NCI-H1436 (cell line): ENCODE measurements at places on chromosomes 3 and 15.

GRCh38 chr3:52088445-52089367, 32.3 kb upstream of the DUSP7 start:
- DNase-seq = no peak

- DNase-seq = no peak
These were observed 18.7 kb upstream of the GK5 start for GRCh38 chr3:142244056-142244455.

- no peak for DNase-seq
These were observed 141.8 kb upstream of the CFAP20DC start for GRCh38 chr3:59191651-59192050.

GRCh38 chr3:122031123-122031468, 9.0 kb upstream of the ILDR1 start:
- DNase-seq = no peak

- no peak for DNase-seq
These were observed 7.7 kb downstream of the CXCR6 start for GRCh38 chr3:45950686-45951600.

DNA sequence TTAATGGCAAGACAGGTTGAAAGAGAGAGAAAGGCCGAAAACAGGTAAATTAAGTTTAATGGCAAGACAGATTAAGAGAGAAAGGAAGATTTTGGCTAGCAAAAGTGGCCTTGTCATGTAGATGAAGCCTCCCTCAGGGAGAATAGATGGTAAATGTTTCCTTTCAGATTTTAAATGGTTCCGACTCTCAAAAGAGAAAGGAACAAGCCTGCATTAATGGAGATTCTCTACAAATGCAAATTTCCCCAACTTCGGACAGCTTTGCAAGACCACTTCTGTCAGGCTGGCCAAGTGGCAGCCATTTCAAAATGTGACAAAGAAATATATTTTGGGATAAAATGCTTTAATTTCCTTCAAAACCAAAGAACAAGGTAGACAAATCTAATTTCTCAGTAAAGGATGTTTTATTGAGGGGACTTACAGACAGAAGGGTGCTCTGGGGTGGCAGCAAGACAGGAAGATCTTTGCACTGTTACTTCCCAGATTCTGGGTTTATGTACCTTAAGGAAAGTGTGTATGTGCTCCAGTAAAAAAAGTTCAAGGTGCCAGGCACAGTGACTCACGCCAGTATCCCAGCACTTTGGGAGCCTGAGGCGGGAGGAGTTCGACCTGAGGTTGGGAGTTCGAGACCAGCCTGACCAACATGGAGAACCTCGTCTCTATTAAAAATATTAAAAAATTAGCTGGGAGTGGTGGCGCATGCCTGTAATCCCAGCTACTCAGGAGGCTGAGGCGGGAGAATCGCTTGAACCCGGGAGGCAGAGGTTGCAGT, 626.3 kb upstream of the NAALADL2 start:
- DNase-seq = no peak

- no peak for DNase-seq
These were observed 281.0 kb upstream of the TBL1XR1 start for GRCh38 chr3:177478170-177478867.

GRCh38 chr3:172951511-172951910, 189.5 kb downstream of the SPATA16 start:
- no peak for DNase-seq

GRCh38 chr3:89098964-89099585, 8.3 kb upstream of the EPHA3 start:
- DNase-seq = peak; percentile 15

DNA sequence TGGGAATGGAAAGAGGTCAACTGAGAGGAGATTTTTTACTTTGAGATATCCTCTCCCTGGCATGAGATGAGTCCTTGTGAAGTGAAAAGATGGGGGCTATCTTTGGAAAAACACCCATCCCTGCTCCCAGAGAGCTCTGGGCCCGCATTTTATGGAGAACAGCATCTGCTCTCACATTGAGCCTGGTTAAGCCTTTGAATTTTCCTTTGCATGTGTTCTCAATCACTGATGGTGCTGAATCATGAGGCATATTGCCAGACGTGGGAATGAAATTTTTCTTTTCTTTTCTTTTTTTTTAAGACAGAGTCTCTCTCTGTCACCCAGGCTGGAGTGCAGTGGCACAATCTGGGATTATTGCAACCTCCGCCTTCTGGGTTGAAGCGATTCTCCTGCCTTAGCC, 24.4 kb downstream of the TMEM45A start:
- no peak for DNase-seq

GRCh38 chr15:50151476-50151875, 30.5 kb upstream of the SLC27A2 start:
- DNase-seq = no peak

GRCh38 chr3:16346413-16347081, 81.5 kb downstream of the OXNAD1 start:
- no peak for DNase-seq

DNA sequence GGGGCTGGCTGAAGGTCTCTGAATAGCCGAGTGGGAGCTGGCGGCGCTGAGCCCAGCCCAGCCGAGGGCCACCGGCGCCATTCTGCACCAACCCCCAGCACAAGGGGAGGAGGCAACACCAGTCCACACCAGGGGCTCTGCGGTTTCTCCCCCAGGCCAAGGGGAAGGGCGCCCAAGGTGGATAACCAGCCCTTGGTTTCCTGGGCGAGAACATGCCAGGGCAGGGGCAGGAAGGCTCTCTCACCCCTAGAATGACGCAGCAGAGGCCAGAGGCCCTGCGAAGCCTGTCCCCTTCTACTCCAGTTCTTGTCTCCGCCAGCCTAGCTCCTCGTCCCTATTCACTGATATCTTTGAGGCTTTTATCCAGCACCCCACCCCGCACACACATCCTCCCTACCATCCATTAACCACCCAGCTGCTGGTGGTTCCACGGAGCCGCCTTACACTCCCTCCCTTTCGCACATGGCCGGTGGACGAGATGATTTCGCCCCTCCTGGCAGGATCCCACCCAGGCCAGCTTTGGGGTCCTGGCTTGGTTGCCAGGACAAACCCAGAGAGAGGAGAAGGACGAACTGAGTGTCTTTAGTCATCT, 1.3 kb downstream of the RBPMS2 start:
- DNase-seq = no peak

DNA sequence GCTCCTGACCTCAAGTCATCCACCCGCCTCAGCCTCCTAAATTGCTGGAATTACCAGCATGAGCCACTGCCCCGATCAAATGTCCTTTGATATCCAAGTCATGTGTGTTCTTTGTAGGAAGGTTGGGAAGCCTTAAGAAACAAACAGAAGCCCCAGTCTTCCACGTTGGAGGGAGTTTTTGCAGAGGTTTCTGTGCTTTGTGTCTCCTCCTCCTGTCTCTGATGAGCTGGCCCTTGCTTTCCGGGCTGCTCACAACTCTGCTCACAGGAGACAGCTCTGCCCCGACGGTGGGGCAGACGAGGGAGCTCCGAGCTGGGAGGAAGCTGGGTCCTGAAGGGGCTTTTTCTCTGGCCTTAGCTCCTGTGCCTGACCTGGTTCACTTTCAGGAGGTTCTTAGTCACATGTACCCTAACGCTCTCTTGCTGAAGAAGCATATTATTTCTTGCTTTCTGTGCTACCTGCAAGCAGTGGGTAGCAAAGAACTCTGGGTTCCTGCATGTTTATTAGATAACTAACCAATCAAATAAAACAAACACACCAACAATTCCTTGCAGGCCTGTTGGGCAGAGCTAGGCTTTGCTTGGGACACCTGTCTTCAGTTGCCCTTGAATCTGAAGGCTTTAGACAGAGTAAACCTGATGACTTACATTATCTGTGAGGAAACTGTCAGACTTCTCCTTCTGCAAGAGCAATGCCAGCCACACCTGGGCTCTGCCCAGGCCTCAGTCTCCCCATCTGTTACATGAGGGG, 52.6 kb upstream of the SMAD6 start:
- DNase-seq = no peak

GRCh38 chr3:154898443-154898842, 181.7 kb upstream of the MME start:
- no peak for DNase-seq

DNA sequence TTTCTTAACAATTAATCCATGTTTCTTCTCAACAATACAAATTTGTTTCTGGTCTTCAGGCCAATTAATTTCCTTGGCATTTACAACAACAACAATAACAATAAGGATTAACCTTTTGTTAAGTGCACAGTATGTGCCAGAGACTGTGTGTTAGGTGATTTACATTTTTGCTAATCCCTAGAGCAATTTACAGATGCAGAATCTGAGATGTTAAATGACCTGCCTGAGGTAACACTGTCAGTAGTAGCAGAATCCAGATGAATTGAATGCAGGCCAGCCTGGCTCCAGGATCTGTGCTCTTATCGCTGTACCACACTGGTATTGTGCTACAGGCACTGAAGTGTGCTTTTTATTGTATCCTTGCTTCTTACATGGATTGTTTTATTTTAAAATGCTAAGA, 122.2 kb downstream of the MEIS2 start:
- DNase-seq = no peak

DNA sequence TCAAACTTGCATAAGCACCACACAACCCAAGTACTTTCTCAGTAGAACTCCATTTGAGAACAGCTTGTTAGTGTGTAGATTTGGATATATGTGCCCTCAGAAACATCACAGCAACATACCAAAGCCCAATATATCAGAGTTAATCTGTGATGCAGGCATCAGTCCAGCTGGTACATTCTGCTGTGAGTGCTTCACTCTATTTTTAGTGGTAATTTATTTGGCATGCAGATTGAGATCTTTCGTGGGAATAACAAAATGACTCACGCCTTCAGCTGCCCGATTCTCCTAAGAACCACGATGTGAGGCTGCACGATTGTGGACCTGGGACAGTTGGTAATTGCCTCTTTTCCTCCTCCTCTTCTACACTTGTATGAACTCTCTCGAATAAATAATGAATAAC, 730.7 kb downstream of the SQOR start:
- no peak for DNase-seq

DNA sequence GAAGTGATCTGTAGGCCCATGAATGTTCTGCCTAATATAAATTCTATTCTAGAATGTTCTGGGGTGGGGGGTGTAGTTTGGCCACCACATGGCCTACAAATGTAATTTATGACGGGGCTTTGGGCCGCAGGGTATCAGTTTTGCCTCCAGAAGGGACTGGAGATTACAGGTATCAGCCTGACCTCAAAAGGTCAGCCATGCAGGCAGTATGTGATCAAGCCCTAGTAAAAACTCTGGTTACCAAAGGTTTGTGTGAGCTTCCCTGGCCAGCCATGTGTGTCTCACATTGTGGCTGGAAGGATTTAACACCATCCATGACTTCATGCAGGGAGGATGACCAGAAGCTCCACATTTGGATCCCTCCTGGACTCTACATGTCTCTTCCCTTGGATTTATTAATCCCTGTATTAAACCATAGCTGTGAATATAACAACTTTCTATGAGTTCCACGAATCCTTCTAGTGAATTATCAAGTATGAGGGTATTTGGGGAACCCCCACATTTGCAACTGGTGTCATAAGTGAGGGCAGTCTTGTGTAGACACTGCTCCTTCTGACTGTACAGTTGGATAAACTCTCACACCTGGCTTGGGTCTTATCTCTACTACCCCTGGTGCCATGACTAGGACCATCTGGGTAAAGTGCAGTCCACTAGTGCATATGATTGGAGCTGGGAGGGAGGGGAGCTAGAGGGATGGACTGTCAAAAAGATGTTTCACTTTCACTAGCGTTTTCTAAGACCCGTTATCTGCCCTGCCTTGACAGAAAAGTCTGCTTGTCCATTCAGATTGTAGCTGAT, 50.0 kb upstream of the RFX7 start:
- DNase-seq = no peak

DNA sequence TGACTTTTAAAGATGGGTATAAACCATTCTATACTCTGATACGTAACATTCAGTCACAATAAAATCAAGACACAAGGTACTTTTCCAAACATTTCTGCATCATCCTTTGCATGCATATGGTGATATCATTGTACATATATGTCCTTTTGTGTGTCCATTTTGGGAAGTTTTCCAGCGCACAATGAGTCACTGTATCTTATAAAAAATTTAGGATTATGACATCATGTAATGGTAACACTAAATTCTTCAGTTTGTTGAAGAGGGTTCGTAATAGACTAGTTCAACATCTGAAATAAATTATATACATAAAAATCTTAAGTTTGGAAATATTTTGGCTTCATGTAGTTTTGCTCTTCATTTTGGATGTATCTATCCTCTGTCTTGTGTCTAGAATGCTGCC, 480.9 kb downstream of the ROBO1 start:
- no peak for DNase-seq

- DNase-seq = no peak
These were observed 4.9 kb downstream of the TMED3 start for GRCh38 chr15:79315623-79316328.

GRCh38 chr3:117322866-117323265, 613.3 kb downstream of the TUSC7 start:
- DNase-seq = no peak

DNA sequence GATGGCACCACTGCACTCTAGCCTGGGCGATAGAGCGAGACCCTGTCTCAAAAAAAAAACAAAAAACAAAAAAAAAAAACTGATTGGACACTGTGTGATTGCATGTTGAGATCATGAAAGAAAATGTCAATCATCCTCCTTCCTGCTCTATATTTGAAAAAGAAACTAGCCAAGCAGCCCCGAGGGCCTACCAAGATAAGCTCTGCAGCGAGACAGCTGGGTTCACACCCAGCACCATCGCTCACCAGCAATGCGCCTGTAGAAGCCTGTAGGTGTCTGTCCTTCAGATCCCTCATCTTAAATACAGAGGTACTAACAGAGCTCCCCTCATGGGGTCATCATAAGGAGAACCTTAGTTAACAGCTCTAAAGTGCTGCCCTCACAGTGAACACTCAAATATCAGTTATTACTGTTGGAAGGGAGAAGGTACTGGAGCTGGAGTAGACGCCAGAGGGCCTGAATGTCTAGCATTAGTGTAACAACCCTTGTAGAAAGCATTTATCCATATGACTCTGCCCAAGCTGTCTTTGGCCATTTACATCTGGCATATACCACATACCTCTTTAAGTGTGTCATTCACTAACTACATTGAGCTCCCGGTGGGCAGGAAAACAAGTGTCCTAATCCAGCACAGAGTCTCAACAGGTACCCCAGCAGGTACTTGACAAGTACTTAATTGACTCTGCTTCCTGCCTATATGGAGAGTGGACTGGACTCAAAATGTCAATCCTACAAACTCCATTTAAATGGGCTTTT, 22.9 kb downstream of the MYLK start:
- no peak for DNase-seq

GRCh38 chr3:72582211-72582878, 265.9 kb downstream of the SHQ1 start:
- no peak for DNase-seq
